ENCODE measurements at places on chromosomes 12 and 14.
A peak's percentile ranks its signal among the peaks of the same experiment; 100 is the strongest.

DNA sequence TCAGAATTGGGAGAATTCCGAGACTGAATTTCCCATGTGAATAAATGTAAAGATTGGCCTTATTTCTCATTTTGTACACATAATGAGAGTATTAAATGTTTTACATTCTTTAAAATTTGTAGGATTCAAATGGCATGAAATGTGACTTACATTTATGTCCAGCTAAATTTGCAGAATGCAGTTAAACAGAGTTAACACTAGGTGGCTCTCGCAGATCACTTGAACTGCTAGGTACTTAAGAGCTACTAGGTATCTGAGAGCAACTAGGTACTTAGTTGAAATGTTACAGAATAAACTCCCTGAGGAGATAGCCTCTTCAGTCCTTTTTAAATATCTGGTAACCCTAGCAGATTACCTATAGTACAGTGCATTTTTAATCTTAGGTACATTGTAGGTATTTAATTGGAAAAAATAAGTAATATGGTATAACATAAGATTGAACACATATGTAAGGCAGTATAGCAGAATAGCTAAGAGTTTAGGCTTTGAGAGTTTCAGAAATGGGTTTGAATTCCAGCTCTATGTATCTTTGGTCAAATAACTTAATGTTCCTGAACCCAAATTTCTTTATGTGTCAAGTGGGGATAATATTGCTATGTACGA is 73.8 kb downstream of the KIAA0586 start:
- DNase-seq: peak; percentile 14

GRCh38 chr12:138898-139534 is 72.4 kb downstream of the IQSEC3 start:
- DNase-seq: peak; percentile 6

DNA sequence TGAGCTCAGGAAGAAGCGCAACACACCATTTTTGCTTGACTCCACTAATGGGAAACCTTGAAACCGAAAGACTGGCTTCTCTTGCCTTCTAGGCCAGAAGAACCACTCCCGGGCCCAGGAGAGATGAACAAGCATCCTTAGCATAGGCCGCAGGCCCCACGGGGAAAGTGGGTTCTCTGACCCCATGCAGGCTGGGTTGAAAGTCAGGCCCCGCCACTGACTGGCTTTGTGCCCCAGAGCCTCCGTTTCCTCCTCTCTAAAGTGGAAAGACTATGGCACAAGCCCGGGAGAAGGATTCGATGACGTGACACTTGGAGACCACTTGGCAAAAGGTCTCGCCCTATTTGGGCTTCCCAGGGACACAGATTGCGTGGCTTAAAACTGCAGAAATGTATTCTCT is 9.9 kb upstream of the FZD10 start:
- DNase-seq: no peak

- DNase-seq: peak; percentile 30
These were observed 722 bp downstream of the TMED8 start for GRCh38 chr14:77375973-77376770.

DNA sequence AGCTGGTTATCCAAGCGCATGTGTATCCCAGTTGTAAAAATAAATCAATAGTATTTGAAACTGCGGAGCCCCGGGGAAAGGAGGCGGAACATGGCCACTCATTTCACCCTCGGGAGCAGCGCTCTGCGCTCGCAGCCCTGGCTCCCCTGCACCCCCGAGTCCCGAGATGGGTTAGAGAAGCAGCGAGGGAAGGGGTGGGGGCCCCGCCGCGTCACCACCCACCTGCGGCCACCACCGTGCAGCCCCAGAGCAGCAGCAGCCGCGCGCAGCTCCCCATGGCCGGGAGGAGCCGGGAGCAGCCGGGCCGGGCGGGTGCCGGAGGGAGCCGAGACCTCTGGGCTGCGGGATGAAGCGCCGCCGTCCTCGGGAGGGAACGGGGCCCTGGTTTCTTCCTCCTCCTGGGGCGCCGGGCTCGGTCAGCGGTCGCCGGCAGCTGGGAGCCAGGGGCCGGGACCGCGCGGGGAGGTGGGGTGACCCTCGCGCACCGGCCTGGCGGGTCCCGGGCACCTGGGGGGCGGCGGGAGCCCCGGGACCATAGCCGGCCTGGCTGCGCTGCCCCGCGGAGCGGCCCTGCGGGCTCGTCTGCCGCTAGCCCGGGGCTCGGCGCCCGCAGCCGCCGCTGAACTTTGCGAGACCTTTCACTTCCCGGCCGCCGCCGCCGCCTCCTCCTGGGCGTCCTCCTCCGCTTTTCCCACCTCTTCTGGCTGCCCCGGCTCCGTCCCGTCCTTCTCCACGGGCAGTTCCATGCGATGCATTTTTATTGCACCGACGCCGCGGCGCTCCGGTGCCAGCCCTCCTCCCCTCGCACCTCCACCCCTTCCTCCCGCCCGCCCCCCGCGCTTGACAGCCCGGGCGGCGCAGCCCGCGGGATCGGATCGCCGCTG is at the start of gene NTN4:
NTN4 (minus strand) TSS at position 732 of the 884 bp plus-strand sequence; CDS start at position 277, 455 bp downstream.
- DNase-seq: peak; percentile 22

DNA sequence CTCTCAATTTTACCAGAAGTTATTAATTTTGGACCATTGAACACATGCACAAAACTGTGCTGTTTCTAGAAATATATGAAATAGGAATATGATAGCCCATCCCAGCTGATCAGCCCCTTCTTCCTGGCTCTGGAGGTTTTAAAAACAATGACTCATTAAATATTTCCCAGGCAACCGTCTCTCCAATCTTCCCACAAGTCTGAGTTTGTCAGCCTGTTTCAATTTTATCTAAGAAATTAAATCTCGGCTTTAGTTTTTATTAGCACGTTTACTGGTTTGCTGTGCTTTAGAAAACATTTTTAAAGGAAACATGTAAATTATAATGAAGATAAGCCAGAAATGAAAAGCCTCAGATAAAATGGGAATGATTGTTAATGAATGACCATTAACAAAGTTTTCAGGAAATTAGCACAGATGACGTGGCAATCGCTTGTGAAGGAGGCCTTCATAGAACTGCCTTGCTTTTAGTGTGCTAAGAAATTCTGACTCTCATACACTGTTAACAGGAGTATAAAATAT is 89.3 kb upstream of the RAP1B start:
- no peak for DNase-seq

GRCh38 chr14:92677087-92677668 is 71.2 kb downstream of the LGMN start:
- peak; percentile 84 for DNase-seq

DNA sequence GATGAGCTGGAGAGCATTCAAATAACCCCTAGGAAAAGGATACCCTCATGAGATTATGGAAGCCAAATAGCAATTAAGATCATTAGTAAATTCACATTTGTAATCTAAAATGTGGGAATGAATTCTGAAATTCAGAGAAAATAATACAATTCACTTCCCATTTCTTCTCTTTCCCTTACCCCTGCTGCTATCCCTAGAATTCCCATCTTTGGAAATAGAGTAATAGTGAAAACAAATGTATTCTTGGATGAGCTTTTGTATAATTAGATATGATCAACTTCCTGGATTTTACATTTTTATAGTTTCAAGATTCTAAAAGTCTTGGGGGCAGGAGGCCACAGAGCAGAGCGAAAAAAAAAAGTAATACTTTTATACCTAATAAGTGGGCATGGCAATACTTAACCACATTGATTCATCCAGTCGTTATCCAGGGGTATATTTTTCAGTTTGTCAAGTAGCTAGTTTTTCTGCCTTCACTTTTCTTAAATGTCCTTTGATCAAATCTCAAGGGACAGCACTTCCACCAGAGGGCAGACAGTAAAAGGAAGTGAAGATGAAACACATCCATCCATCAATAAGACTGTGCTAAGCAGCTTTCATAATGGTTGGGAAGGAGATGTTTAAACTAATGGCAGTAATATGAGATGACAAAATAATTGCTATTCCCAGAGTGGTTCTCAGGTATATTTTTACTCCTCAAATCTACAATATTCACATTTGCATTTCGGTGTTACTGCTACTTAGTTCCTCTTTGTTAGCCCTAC is 401.3 kb downstream of the DIO2 start:
- DNase-seq: no peak
